Activated CD4-positive, alpha-beta T cell treated with anti-CD3 and anti-CD28 coated beads, Interleukin-2, Interleukin-6, amounts not matched to agents 100 ng/mL and 50 ng/mL, durations not matched to agents 16 hours and 8 hours (primary cell): ENCODE measurements at places on chromosomes 16 and 17.

GRCh38 chr17:81419886-81420768 lies 24.9 kb downstream of the BAHCC1 start:
- DNase-seq, result no peak

GRCh38 chr17:16428098-16428882 lies 12.9 kb downstream of the TRPV2 start:
- peak; percentile 61 for DNase-seq

DNA sequence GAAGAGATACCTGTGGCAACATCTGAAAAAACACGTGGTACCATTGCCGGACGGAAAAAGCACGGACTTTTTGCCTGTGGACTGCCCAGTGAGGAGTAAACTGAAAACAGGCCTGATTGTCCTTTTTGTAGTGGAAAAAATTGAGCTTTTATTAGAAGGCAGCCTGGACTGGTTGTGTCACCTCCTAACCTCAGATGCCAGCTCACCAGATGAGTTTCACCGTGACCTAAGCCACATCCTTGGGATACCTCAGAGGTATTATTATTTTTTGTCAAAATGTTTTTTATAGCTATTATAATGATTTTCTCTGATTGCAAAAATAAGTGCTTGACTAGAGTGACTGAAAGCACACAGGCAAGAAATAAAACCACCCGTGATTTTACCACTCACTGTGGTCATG lies 34.9 kb downstream of the RNF213 start:
- DNase-seq, result no peak

- no peak for DNase-seq
Observed at GRCh38 chr16:58120234-58120633, 8.9 kb downstream of the CFAP20 start.

DNA sequence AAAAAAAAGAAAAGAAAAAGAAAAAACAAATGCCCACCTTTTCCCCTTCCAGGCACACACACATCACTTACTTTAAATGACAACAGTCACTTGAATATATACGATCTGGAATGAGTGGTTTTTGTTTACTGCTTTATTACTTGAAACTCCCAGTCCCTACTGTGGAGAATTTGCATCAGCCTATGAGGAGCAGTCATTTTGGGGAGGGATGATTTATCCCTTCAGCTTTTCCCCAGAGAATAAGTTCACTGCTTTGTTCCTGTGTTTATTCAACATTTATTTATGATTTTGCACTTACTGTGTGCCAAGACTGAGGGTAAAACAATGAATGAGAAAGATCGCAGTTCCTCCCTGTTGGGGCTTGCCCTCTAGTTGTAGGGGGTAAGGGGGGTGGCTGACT lies 4.7 kb upstream of the ZNF423 start:
- no peak for DNase-seq

- DNase-seq, result no peak
Observed at GRCh38 chr16:2987286-2987685, 7.0 kb upstream of the PKMYT1 start.

DNA sequence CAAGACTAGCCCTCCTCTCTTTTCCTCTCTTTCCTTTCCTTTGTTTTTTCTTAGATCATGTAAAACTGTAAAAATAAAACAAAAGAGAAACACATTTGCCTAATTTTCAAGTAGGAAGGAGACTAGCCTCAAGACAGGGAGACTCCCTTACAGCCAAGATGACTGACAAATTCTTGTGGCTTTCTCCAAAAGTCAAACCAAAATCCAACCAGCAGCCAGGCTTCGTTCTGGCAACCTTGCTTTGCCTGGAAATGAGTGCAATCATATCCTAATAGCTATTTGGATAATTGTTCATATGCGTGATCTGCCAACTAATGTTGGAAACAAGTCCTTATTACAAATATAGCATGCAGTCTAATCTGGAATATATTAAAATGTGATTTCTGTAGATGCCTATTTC lies 868.9 kb upstream of the SOX9 start:
- no peak for DNase-seq

GRCh38 chr16:19883966-19884485 lies 622 bp downstream of the GPRC5B start:
- no peak for DNase-seq

GRCh38 chr16:71943887-71944286 lies 48.6 kb downstream of the IST1 start:
- no peak for DNase-seq

- DNase-seq, result no peak
Observed at GRCh38 chr16:28098171-28098958, 34.9 kb upstream of the GSG1L start.
